ENCODE measurements at places on chromosomes 1 and 21.

GRCh38 chr1:184827600-184828368 lies 73.1 kb upstream of the EDEM3 start:
- no peak for DNase-seq

GRCh38 chr1:24855474-24855873 lies 74.6 kb downstream of the RUNX3 start:
- DNase-seq, result no peak

DNA sequence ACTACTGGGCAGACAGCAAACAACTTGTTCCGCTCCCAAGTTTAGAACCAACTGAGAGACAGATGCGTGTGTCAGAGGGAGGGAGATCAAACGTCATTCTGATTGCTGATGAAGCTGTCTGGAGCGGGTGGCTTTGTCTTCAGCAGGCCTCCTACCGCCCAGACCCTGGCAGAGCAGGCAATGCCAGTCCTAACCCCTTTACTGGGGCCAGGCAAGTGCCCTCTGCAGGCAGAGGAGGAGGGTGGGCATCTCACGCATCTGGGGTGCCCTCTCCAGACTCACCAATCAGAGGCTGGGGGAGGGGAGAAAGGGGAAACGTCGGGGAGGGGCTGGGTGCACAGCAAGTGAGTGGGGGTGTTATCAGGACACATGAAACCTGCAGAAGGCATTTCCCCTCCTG lies 126.6 kb downstream of the ACTL8 start:
- DNase-seq, result no peak

DNA sequence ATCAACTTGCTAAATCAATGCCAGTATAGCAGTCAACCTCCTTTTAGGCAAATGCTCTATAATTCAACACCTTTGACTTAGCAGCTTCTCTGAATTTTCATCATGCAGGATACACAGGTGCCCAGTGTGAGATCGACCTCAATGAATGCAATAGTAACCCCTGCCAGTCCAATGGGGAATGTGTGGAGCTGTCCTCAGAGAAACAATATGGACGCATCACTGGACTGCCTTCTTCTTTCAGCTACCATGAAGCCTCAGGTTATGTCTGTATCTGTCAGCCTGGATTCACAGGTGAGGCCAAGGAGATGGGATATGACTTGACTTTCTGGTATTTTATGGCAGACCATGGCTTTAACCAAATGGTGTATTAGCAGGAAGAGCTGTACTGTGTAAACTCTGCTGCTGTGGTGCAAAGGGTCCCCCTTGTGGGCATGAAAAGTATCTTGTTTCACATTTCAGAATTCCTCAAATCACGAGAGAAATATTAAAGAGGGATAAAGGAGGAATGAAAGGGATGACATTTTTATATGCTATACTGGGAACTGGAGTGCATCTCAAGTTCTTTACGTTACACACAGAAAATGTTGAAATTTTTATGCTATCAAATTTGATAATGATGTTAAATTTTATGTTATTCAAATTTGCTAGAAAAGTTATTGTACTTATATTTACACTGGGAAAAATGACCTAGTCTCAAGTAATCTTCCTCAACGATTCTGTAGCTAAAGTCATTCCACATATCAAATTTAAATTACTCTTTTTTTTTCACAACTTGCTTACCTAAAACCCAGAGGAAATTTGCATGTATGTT lies 88.9 kb downstream of the CRB1 start:
- DNase-seq, result peak; percentile 31

GRCh38 chr1:35544976-35545375 lies 12.2 kb downstream of the KIAA0319L start:
- peak; percentile 54 for DNase-seq

- DNase-seq, result peak; percentile 52
Measured at GRCh38 chr1:6208723-6209660, 3.1 kb downstream of the RNF207 start.

DNA sequence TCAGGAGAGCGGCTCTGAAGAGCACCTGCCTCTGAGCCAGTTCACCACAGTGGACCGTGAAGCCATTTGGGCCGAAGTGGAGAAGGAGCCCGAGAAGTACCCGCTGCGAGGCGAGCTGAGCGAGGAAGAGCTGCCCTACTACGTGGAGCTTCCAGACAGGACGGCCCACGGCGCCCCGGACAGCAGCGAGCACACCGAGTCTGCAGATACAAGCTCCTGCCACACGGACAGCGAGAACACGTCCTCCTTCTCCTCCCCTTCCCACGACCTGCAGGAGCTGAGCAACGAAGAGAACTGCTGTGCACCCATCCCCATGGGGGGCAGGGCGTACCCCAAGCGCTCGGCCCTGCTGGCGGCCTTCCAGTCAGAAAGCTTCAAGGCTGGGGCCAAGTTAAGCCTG lies 74.9 kb upstream of the MORC3 start:
- DNase-seq, result no peak

DNA sequence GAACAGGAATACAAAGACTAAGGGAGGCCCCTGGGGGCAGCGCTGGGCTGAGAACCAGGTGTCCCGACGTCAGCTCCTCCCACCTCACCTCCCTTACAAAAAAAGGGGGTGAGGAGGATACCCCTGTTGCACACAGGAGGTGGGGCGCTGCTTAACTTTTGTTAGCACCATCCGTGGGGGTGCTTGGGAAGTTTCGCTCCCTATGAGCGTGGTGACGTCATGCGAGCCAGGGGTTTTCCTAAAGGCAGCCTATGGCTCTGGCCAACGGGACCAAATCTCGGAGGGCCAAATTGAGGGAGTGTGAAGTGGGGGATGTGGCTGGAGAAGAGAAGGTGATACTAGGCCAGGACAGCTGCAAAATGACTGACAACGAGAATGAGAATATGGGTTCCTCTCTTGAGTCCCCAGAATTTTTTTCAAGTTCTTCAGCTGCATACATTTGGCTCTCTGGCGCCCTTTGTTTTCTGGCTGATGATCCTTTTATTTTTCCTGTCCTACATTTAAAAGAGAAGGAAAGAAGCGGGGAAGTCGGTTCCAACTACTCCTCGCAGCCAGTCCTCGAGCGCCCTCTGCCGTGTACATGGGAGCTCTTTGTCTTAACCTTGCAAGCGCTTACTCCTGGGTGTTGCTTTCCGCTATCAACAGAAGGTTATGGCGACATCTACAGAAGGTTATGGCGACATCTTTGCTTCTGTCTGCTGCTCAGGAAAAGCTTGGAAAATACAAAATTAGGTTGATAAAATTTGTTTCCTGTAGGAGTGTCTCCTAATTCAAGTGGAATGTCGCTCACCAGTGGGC lies 48.0 kb upstream of the ZC3H11B start:
- peak; percentile 68 for DNase-seq

GRCh38 chr1:212595229-212595628 lies 13.3 kb upstream of the ATF3 start:
- no peak for DNase-seq

DNA sequence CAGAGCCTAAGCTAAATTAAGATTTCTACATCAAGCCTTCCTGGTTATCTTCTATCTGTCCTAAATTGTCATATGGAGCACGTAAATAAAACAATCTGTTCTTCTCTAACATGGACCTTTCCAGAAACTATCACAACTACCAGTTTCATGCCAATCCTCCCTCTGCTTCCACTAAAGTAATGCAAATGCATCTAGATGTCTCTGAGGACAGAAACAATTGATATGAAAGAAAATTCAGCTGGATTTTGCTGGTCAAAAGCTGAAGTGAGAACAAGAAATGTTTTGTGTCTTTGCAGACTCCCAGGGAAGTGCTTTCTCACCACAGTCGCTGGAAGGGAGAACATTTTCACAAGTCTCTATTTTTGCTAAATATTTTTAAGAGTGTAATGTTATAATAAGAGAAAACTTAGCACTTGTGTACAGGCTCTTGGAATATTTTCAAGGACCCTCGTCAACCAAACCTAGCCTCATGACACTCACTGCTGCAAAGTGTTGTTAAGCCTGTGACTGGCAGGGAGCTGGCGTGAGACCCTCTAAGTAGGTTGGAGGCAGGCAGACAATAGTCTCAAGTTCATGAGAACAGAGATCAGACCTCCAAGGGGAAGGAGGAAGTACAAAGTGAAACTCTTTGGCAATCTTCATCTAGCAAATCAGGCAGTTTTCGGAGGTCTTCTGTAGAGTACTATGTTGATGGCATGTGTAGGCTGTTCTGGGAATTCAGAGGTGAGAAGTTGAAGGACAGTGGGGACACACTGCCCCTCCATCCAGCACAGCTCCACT lies 38.8 kb downstream of the DNASE2B start:
- no peak for DNase-seq

- no peak for DNase-seq
Measured at GRCh38 chr21:33332143-33332542, 7.4 kb downstream of the IFNAR1 start.

DNA sequence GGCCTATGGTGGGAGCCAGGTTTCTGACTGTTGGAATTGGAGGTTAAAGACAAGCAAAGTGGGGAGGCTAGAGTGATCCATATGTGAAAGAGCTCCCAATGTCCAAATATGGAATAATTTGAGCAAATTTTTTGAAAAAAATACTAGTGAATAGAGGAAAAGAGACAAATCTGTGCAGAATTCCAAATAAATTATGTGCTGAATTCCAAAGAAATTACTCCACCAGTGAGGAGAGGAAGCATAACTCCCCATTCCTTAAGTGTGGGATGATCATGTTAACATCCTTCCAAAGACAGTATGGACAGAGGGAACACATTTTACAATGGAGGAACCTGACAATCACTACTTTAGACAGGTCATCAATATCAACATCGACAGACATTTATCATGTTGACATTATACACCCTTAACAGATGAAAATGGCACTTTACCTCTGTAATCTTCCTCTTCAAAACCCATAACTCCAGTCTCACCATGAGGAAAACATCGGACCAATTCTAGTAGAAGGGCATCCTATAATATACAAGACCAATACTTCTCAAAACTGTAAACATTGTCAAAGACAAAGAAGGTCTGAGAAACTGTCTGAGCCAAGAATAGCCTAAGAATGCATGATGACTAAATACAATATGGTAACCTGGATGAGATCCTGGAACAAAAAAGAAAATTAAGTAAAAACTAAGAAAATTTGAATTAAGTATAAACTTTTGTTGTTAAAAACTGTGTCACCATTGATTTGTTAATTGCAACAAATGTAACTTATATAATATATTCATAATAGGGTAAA lies 71.5 kb upstream of the RGS4 start:
- no peak for DNase-seq

- DNase-seq, result no peak
Measured at GRCh38 chr1:234827181-234827580, 217.2 kb upstream of the IRF2BP2 start.

- no peak for DNase-seq
Measured at GRCh38 chr1:17916702-17917101, 161.6 kb downstream of the ACTL8 start.

- DNase-seq, result no peak
Measured at GRCh38 chr1:40817791-40818263, 34.2 kb downstream of the KCNQ4 start.

DNA sequence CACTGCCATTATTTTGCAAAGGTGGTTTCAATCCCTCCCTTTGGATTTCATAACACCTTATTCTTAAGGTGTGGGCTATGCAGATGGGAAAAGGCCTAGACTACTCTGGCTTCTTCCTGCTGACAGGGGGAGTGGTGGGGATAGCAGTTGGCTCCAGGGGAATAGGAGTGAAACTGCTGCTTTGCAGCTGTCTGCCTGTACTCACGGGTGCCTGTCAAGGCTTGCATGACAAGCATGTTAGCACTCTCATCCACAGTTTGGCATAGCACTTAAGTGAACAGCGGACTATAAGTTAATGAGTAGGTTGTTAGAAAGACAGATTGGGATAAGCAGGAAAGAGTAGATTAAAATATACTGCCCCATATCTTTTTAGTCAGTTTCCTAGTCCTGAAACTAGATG lies 287.5 kb upstream of the DAB1 start:
- no peak for DNase-seq

- no peak for DNase-seq
Measured at GRCh38 chr1:108000620-108001111, 35.7 kb upstream of the VAV3 start.

- DNase-seq, result no peak
Measured at GRCh38 chr1:162956922-162957321, 95.9 kb upstream of the CCDC190 start.

DNA sequence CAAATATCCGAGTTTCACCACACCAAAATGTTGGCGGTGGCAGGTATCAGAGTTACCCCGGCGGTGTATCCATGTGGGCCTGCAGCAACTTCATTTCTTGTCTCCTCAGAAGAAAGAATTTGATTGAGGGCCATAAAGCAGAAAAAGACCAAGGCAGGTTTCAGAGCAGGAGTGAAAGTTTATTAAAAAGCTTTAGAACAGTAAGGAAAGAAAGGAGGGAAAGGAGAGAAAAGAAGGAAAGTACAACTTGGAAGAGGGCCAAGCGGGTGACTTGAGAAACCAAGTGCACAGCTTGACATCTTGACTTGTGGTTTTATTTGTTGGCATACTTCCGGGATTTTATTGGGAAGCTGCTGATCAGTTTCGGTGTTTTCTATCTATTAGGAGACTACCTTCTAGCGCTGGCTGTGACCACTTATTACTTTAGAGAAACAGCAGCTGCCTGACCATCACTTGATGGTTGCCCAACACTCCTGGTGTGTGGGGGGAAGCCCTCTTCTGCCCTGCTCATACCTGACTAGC lies 75.5 kb upstream of the RAB3GAP2 start:
- no peak for DNase-seq

- DNase-seq, result no peak
Measured at GRCh38 chr21:44444286-44444931, 10.9 kb upstream of the LRRC3 start.

- DNase-seq, result no peak
Measured at GRCh38 chr1:178020968-178021640, 51.2 kb upstream of the SEC16B start.

Data from activated CD4-positive, alpha-beta T cell treated with anti-CD3 and anti-CD28 coated beads for 48 hours (primary cell).